Right atrium auricular region (tissue), 2 donors: ENCODE measurements at places on chromosomes 7 and 10. TPM values are rescaled to one million over a fixed set of nuclear protein-coding genes. Genes with fewer than 3 reads are reported as not detected.
A peak's percentile ranks its signal among the peaks of the same experiment; 100 is the strongest.

DNA sequence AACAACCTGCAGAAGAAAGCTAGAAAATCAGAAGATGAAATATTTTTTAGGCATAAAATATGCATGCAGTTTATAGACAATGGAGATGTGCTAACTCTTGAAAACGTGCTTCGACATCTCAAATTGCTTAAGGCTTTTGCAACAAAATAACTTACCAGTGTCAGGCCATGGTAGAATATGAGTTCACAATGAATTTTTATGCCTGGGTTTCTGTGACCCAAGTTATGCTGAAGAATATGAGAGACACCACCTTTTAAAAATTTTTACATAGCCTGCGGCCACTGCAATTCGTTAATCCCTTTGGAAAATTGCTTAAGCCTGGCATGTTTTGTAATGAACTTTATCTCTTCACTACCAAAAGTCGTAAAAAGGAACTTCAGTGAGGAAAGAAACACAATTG is 170.1 kb upstream of the AKR1E2 start:
- DNase-seq: no peak

DNA sequence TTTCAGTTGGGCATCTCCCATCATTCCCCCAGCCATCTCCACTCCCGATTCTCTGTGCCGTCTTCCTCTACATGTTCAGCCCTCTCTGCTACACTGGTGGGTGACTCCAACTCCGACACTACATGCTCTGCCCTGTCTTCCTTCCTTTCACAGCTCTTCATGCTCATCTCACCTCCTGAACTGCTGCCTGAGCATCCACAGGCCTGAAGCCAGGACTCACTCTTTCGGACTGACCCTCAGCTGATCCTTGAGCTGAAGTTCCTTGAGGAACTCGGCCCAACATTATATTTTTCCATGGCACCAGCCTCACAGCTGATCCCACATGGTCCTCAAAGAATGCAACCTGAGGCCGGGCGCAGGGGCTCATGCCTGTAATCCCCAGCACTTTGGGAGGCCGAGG is 538.4 kb downstream of the PTPRN2 start:
- DNase-seq: no peak

GRCh38 chr10:81019029-81019890 is 481.6 kb downstream of the SH2D4B start:
- DNase-seq: no peak

DNA sequence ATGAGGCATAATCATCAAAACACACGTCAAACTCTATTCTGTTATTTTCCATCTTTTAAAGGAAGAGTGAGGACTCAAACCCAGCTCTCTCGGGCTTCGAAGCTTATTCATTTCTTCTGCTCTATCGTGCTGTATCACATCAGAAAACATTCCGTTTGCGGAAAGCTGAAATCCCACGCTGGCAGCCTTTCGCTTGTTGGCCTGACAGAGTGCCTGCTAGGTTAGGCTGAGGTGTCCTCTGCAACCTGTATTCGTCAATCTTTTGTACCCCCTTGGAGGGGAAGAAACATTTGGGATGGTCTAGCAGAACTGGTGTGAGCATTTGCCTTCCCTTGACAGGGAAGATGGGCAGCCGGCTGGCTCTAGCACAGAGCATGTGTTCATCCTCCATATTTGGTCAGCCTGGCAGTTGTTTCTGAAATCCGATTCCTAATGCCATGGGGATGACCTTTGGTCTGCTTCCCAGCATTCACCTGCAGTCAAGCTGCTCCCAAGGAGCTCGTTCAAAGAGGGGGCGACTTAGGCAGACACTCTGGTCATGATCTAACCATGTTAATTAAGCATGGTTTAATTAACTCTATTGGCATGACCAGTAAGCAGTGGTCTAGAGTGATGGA is 55.2 kb downstream of the TACC2 start:
- DNase-seq: no peak

DNA sequence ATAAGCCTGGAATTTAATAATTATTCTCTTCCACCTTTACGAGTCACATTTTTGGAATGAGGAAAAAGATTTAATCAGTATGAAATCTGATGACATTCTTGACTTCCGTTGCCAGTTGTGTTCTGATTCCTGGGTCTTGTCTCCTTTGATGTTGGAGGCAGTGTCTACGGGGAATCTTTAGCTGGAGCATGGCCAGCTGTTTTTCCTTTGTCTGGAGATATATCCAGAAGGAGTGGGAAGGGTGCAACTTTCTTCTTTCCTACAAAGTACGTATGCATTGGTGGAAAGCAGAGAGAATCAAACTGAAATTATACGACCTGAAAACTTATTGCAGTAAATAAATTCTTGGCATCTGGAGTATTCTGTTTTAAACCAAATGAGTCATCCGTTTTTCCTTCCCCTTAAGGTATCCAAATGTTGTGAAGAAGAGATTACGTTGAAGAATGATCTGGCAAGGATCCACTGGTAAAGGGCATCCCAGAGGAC is 6.9 kb upstream of the GNG11 start:
- DNase-seq: no peak

- no peak for DNase-seq
Measured at GRCh38 chr10:43857206-43857930, 208.7 kb upstream of the ZNF32 start.

GRCh38 chr7:23685731-23686130 is 5.7 kb downstream of the FAM221A start:
- DNase-seq: no peak

DNA sequence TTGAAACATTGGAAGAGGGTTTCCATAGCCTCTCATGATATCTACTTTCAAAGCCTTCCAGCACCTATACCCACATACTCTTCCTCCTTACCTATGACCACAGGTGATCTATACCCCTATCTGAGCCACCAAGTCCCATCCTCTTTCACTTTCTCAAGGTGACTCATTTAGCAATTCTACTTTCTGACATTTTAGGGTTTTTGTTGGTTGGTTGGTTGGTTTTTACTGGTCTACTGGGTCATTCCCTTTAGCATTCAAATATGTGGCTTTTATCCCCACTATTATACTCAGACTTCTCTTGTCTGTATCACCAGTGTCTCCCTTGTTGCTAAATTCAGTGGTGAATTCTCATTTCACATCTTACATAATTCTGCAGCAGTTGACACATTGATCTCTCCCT is 130.4 kb upstream of the STEAP4 start:
- no peak for DNase-seq

GRCh38 chr7:34675749-34676374 is 17.8 kb downstream of the NPSR1 start:
- DNase-seq: no peak

DNA sequence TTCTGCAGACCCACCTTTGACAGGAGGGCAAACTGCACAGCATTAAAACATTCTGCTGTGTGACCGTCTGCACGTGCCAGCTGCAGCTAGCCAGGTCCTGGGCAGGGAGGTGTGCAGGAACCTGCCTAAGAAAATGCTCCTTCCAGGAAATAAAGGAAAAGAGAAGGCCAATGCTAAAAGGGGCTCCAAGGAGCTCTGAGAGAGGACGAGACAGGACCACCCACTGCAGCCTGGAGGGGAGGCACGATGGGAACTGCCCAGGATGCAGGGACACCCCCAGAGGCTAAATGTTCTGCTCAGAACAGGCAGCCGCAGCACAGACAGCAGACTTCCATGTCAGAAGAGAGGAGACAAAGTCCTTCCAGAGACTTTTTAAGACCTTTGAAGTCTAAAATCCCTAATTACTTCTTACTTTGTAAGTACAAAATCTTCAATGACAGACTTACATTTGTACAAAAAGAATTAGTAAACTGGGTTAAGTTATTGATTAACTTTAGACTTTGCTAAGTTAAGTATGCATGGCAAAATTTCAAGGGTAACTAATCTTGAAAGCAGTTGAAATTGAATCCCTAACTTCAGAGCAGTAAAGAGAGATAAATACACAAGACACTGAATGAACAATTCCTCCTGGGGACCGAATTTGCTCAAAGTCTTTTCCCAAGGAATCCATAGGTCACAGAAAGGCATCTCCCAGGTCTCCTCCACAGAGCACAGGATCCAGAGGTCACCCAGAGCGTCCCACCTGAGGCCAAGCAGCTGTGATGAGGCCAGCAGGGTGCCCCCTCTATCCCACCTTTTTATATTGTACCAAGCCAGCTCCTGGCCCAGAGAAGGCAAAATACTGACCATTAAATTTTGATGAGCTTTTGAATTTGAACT is 21.5 kb downstream of the HSPA12A start:
- no peak for DNase-seq

DNA sequence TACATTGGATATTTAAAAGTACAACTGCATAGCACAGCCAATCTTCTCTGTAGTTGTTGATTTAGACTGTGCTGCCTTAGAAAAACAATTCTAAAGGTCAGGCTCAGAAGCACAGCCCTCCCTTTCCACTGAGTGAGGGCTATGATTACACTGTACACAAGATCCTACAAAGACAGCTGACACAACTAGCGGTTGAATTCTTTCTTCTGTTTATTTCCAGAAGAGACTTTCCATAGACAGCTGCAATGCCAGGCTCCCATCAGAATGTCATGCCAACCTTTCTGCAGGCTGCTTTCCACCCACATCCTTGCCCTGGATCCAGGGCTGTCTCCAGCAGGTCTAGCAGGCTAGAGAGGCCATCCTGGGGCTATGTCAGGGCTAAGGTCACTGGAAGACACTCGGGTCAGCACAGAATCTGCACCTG is 39.3 kb downstream of the FAM13C start:
- DNase-seq: no peak

GRCh38 chr10:81403451-81403850 is 471.5 kb upstream of the NRG3 start:
- no peak for DNase-seq

GRCh38 chr10:129417870-129418269 is 49.2 kb upstream of the MGMT start:
- peak; percentile 42 for DNase-seq

- no peak for DNase-seq
Measured at GRCh38 chr7:115631782-115632181, 398.8 kb downstream of the TFEC start.

- no peak for DNase-seq
Measured at GRCh38 chr7:35865287-35865686, 64.4 kb downstream of the SEPTIN7 start.

DNA sequence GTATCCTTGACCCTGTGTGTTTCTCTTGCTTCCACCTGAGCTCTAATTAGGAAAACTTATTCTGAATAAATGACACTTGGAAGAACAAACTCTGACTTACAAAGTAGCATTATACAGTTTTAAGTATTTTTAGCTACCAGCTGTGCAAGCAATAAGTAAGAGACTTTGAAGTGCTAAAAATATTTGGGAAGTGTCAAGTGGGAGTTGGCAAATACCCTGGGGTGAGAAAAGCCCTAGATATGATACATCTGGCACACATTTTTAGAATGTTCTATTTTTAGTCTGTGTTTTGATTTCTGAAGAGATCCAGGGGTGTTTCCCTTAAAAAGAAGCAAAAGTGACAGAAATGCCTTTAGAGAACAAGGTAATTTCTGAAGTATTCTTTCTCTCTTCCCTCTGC is 132.7 kb upstream of the TEX47 start:
- no peak for DNase-seq

- no peak for DNase-seq
Measured at GRCh38 chr7:33816106-33816505, 89.2 kb upstream of the BMPER start.

DNA sequence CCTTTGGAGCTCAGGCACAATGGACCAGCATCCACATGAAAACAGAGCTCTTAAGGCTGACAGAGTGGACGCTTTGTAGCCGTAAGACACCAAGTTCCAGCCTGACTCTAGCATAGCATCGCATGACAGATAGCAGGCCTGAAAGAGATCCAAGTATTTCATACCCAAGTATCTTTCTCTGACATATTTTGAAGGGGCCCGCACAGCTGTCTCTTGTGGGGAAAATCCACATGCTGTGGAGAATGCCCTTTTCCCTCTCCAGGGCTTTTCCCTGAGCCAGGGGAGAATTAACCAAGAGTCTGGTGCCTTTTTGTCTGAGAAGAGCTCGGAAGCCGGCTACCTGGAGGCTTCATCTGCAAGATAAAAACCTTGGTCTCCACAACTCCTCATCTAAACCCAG is 51.0 kb downstream of the CFAP46 start:
- DNase-seq: no peak

DNA sequence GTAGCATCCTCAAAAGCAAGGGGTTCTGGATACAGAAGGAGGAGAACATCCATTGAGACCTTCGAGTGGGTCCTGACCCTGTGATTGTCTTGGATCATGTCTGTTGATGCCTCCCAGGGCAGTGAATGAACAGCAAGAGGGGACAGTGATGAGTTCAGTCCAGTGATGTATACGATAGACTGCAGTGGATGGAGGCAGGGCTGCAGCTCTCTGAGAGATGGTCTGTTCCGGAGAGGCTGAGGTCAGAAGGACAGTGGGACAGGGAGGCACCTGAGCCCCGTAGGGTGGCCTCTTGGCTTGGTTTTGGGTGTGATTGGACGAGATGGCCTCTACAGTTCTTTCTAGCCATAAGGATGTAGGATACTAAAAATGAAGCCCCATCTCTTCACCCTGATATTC is 280.4 kb downstream of the CAMK1D start:
- peak; percentile 21 for DNase-seq

DNA sequence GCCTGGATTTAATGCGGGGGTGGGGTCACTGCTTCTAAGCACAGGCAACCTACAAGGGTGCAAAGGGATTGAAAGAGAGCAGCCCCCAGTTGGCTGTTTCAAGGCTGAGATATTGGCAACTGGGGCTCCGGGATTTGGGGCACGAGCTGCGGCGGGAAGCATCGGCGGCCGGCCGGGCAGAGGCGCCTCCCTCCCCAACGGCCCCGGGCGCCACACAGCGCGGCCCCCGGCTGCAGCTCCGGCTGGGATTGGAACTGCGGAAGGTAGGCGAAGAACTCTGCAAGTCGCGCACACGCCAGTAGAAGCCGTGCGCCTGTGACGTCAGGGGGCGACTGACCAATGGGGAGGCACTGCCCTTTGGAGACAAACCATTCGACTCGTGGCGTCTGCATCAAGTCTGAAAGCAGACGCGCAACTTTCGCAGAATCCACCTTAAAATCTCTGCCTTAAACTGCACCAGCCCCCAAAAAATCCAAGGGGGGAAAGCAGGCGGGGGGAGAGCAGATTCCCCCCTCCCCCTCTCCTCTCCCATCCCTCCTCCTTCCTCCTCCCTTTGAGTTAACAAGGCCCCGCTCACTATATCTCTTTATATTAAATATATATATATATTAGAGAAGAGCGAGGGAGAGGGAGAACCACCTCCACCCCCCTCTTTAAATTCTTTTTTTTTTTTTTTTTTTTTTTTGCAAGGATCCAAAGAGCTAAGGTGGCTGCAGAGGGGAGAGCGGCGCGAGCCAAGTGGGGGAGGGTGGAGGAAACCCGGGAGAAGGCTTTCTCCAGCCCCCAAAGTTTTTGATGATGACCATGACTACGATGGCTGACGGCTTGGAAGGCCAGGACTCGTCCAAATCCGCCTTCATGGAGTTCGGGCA is at the start of gene DLX6:
DLX6 (plus strand) TSS at position 371 of the 872 bp plus-strand sequence; CDS start at position 796, 425 bp downstream.
- no peak for DNase-seq

GRCh38 chr7:44216521-44217222 is 15.9 kb downstream of the YKT6 start:
- no peak for DNase-seq

GRCh38 chr10:86699541-86699940 is 31.2 kb downstream of the LDB3 start:
- DNase-seq: no peak

- no peak for DNase-seq
Measured at GRCh38 chr7:143016996-143017395, 9.9 kb downstream of the OR9A2 start.

Gene SCART1
- 0.22 TPM for total RNA-seq

Gene ATG9B
- total RNA-seq: not detected

Gene TMEM139
- 7.8 TPM for total RNA-seq

Gene EFCAB10
- total RNA-seq: not detected

Gene PDZD7
- 0.59 TPM for total RNA-seq

Gene MBLAC1
- total RNA-seq: 3.3 TPM

Gene GARIN1A
- 0.39 TPM for total RNA-seq

Gene HOXA4
- 0.59 TPM for total RNA-seq

Gene TMEM184A
- not detected for total RNA-seq

Gene OPTN
- total RNA-seq: 67.9 TPM

Gene RARRES2
- 197 TPM for total RNA-seq

Gene TSPAN33
- total RNA-seq: 11.1 TPM

Gene BCL7B
- 108 TPM for total RNA-seq
